ENCODE measurements at places on chromosomes 2 and 18.

GRCh38 chr2:95278637-95279225 is 4.5 kb downstream of the PROM2 start:
- DNase-seq, result no peak

GRCh38 chr2:224970311-224970710 is 72.0 kb downstream of the DOCK10 start:
- DNase-seq, result no peak

DNA sequence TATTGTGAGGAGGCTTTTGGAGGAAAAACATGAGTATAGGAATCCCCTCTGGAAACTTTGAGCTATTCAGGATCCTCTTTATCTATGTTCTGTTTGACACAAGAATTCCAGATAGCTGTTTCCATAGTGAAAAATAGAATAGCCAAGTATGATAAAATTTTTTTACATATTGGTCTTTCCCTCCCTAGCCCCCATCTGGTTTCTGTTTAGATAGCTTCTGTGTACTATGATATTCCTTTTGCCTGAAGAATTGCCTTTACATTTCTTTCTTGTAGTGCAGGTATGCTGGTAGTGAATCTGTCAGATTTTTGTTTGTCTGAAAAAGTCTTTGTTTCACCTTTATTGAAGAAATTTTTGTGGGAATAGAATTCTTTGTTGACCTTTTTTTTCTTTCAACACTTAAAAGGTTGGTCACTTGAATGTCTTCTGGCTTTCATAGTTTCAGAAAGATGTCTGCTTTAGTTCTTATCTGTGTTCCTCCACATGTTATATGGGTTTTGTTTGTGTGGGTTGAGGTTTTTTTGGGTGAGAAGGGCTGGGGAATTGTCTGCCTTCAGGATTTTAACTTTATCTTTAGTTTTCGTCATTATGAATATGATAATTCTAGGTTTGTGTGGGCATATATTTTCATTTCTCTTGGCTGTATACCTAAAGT is 29.9 kb upstream of the FBLN7 start:
- DNase-seq, result no peak

GRCh38 chr2:3171564-3172264 is 205.9 kb downstream of the EIPR1 start:
- DNase-seq, result no peak

- no peak for DNase-seq
These were observed 20.3 kb downstream of the KCNG2 start for GRCh38 chr18:79818036-79818435.

DNA sequence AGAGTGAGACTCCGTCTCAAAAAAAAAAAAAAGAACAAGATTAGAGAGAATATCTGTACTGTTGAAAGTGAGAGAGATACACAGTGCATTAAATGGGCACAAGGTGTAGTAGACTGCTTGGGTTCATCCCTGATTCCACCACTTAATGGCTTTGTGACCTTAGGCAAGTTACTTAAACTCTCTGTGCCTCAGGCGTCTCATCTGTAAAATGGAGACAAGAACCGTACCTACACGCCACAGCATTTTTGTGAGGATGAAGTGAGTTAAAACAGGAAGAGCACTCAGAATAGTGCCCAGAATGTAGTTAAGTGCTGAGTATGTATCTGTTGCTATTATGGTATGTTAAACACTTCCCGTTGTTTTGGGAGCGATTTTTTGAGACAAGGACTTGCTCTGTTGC is 64.3 kb downstream of the MTHFD2 start:
- no peak for DNase-seq

- no peak for DNase-seq
These were observed 27.6 kb downstream of the EVA1A start for GRCh38 chr2:75533135-75533534.

DNA sequence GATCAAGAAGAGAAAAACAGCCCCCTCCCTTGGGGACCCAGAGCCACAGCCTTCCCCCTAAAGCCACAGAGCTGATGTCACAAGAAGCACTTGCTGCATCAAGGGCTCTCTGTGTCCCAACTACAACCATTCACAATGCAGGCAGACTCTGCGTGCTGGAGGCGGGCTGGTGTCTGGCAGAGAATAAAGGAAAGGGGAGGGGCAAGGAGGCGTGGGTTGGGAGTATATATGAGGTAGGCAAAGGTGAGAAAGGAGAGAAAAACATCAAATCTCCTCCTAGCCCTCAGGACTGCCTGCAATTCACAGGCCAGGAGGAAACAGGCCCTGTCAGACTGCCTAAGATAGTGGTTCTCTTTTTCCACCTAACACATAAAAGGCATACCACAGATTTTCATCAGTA is 48.8 kb upstream of the IHH start:
- no peak for DNase-seq

Measured in RCC 7860 (cell line).